GM23338 (cell line): ENCODE measurements at places on chromosomes 11 and 22. TPM values are rescaled to one million over a fixed set of nuclear protein-coding genes. Genes with fewer than 3 reads are reported as not detected.

The RIC3 gene
- total RNA-seq: 17.8 and 27.4 TPM in 2 replicates

The GLYATL1 gene
- 12.6 and 20.5 TPM in 2 replicates for total RNA-seq

The DDX25 gene
- 20.7 and 23.6 TPM in 2 replicates for total RNA-seq

The RGL4 gene
- not detected in 2 replicates for total RNA-seq

The RIMBP3B gene
- total RNA-seq: 0.04 and 0.10 TPM in 2 replicates

The MYO18B gene
- total RNA-seq: 0.27 and 0.45 TPM in 2 replicates

The TP53AIP1 gene
- 0.07 TPM in 1 of 2 replicates, not detected in the other for total RNA-seq

The NRXN2 gene
- total RNA-seq: 17.0 and 22.1 TPM in 2 replicates

DNA sequence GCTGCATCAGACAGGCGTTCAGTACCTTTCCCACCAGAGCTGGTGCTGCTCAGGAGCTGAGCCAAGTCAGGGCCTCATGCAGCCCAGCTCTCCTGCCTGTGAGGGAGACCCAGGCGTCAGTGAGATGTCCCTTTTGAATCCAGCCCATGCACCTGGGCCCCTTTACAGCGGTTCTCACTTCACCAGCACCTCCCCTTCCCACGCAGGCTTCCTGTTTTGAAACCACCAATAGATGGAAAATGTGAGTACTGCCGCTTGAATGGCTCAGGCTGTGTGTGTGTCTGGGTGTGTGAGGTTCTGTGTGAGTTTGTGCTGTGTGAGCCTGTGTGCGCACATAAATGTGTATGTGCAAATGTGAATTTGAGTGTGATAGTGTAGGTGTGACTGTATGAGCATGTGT is 88.4 kb downstream of the UBASH3B start:
- H3K4me3 ChIP-seq: no peak overlapping the region
- H3K27me3 ChIP-seq: no peaks in the 10 kb centered on the region
- DNase-seq: no peak
- H3K27ac ChIP-seq: no peak overlapping the region
- no peaks in the 10 kb centered on the region for H3K36me3 ChIP-seq

GRCh38 chr11:73334384-73335203 is 26.5 kb downstream of the ARHGEF17 start:
- peaks cover 39% of the 10 kb centered on the region for H3K27me3 ChIP-seq
- H3K27ac ChIP-seq: no peak overlapping the region
- DNase-seq: no peak

GRCh38 chr11:129281471-129282415 is 89.6 kb upstream of the ARHGAP32 start:
- no peak overlapping the region; the same call in 1 of the 2 replicates for H3K4me3 ChIP-seq
- H3K4me1 ChIP-seq: peaks cover 58% of the 10 kb centered on the region
- H3K27ac ChIP-seq: no peak overlapping the region
- H3K27me3 ChIP-seq: peaks cover 23% of the 10 kb centered on the region
- DNase-seq: no peak

DNA sequence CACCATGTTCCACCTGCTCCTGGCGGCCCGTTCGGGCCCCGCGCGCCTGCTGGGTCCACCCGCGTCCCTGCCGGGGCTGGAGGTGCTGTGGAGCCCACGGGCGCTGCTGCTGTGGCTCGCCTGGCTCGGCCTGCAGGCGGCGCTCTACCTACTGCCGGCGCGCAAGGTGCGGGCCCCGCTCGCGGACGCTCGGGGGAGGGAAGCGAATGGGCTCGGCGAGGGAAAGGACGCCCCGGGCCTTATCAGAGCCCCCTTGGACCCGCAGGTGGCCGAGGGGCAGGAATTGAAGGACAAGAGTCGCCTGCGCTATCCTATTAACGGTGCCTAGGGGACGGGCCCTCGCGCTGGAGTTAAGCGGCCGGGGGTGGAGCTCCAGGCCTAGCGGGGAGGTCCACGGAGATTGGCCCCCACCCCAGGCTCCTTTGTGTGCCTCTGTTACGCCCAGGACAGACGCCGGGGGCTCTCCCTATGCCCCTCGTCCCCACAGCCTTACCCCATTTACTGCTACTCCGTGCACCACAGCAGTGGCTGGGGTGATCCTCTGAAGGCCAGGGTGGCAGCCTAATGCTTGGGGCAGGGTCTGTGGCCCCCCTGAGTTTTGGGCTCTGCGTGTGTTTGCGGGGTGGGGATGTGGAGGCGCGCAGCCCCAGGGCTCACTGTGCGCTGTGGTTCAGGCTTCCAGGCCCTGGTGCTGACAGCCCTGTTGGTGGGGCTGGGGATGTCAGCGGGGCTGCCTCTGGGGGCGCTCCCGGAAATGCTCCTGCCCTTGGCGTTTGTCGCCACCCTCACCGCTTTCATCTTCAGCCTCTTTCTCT is 1.1 kb downstream of the TM7SF2 start:
- H3K27ac ChIP-seq: no peak overlapping the region
- peak; percentile 78 for DNase-seq
- H3K27me3 ChIP-seq: no peaks in the 10 kb centered on the region
- H3K36me3 ChIP-seq: no peaks in the 10 kb centered on the region
- peak overlapping the region; percentile 99 for H3K4me3 ChIP-seq

- H3K4me1 ChIP-seq: no peaks in the 10 kb centered on the region
- H3K4me3 ChIP-seq: no peak overlapping the region
- no peaks in the 10 kb centered on the region for H3K36me3 ChIP-seq
- no peaks in the 10 kb centered on the region for H3K27me3 ChIP-seq
Observed at GRCh38 chr11:111530091-111530490, 10.4 kb upstream of the LAYN start.

DNA sequence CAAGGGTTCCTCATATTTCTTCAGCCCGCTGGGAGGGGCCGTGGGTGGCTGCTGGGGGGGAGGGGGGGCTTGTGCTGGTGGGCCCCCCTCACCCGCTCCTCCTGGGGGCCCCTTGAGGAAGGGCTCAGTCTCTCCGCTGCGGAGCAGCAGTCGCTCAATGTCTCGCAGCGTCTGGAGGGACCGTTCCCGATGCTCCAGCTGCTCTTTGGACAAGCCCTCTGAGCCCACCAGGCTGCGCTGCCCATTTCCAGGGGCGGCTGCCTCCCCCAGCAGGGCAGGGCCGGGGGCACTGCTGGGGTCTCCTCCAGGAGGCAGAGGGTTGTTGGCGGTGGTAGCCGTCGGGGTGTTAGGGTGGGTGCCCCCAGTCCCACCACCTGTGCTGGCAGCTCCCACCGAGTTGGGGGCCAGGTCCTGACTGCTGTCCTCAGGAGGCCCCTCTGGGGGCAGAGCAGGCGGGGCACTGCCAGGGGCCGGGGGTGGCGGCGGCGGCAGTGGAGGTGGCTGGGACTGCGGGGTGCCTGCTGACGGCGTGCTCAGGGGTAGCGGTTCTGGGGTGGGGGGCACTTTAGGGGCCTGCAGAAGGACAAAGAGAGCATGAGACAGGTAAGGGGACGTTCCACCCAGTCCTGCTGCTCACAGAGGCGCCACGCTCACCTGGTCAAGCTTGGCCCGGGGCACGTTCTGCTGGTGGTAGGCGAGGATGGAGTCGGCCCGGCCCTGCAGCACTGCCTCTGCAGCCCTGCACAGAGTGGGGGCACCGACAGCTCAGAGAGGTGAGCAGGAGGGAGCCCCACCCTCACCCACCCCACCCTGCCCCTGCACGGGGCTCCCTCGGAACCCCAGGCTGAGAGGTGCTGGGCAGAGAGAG is 18.9 kb downstream of the CXCR5 start:
- DNase-seq: no peak
- H3K4me1 ChIP-seq: peaks cover 15% of the 10 kb centered on the region
- H3K27ac ChIP-seq: no peak overlapping the region
- H3K27me3 ChIP-seq: no peaks in the 10 kb centered on the region
- H3K4me3 ChIP-seq: no peak overlapping the region
- peaks cover 16% of the 10 kb centered on the region; the same call in 1 of the 2 replicates for H3K36me3 ChIP-seq

GRCh38 chr11:12249590-12250260 is 127.6 kb upstream of the PARVA start:
- no peak for DNase-seq
- no peaks in the 10 kb centered on the region for H3K36me3 ChIP-seq
- H3K27ac ChIP-seq: no peak overlapping the region
- no peak overlapping the region for H3K4me3 ChIP-seq
- H3K4me1 ChIP-seq: peaks cover 5% of the 10 kb centered on the region

DNA sequence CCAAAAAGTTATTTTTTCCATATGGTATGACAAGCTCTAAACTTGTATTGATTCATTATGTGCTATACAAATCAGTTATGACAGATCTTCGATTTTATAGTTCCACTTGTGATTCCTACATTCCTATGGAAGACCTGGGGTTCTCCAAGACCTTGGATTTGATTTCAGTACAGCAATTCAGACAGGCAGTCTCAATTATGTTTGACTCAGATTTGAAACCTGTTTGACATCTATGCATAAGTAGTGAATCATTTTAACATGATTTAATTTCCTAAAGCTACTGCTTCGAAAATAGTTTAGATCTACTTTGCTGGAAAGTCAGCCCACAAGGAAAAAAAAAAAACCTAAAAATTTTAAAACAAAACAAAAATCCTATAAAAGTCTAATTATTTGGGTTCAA is 820.4 kb downstream of the LUZP2 start:
- no peak overlapping the region for H3K27ac ChIP-seq
- no peak overlapping the region for H3K4me3 ChIP-seq
- DNase-seq: no peak
- H3K4me1 ChIP-seq: no peaks in the 10 kb centered on the region

DNA sequence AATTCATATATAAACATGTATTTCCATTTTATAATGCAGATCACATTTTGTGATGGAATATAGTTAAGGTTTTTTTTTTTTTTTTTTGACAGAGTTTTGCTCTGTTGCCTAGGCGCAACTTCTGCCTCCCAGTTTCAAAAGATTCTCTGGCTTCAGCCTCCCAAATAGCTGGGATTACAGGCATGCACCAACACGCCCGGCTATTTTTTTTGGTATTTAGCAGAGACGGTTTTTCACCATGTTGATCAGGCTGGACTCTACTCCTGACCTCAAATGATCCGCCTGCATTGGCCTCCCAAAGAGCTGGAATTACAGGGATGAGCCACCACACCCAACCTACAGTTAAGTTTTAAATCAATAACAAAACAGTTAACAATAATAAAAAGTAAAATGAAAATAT is 18.8 kb downstream of the XKR3 start:
- peak; percentile 41 for DNase-seq
- no peaks in the 10 kb centered on the region for H3K36me3 ChIP-seq
- H3K4me3 ChIP-seq: peak overlapping the region; percentile 15; the same call in 1 of the 2 replicates
- peaks cover 32% of the 10 kb centered on the region for H3K4me1 ChIP-seq
- no peaks in the 10 kb centered on the region for H3K27me3 ChIP-seq

- no peaks in the 10 kb centered on the region for H3K36me3 ChIP-seq
- H3K4me1 ChIP-seq: no peaks in the 10 kb centered on the region
- no peaks in the 10 kb centered on the region for H3K27me3 ChIP-seq
- DNase-seq: peak; percentile 98
- no peak overlapping the region for H3K4me3 ChIP-seq
- H3K27ac ChIP-seq: no peak overlapping the region
Observed at GRCh38 chr11:46315033-46315738, 32.1 kb upstream of the DGKZ start.

- H3K4me3 ChIP-seq: no peak overlapping the region
- H3K27me3 ChIP-seq: no peaks in the 10 kb centered on the region
- no peaks in the 10 kb centered on the region for H3K36me3 ChIP-seq
- DNase-seq: no peak
- peaks cover 4% of the 10 kb centered on the region; the same call in 1 of the 2 replicates for H3K4me1 ChIP-seq
- H3K27ac ChIP-seq: no peak overlapping the region
Observed at GRCh38 chr11:86873573-86874083, 73.3 kb downstream of the PRSS23 start.

DNA sequence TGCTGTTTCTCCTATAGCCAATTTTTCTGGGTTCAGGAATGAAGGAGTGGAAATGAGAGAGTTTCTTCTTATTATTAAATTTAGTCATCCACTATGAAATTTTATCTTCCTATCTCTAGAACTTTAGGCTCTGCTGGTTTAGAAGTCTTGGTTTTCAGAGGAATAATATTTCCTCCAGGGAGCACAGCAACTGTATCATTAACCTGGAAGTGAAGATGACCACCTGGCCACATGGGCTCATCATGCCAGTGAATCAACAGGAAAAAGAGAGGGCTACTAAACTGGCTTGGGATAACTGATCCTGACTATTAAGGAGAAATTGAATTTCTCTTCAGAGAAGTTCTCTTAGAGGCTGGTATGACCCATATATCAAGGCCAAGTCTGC is 44.4 kb downstream of the ADM start:
- no peak for DNase-seq
- no peak overlapping the region for H3K27ac ChIP-seq
- peaks cover 22% of the 10 kb centered on the region for H3K4me1 ChIP-seq
- no peaks in the 10 kb centered on the region for H3K27me3 ChIP-seq

DNA sequence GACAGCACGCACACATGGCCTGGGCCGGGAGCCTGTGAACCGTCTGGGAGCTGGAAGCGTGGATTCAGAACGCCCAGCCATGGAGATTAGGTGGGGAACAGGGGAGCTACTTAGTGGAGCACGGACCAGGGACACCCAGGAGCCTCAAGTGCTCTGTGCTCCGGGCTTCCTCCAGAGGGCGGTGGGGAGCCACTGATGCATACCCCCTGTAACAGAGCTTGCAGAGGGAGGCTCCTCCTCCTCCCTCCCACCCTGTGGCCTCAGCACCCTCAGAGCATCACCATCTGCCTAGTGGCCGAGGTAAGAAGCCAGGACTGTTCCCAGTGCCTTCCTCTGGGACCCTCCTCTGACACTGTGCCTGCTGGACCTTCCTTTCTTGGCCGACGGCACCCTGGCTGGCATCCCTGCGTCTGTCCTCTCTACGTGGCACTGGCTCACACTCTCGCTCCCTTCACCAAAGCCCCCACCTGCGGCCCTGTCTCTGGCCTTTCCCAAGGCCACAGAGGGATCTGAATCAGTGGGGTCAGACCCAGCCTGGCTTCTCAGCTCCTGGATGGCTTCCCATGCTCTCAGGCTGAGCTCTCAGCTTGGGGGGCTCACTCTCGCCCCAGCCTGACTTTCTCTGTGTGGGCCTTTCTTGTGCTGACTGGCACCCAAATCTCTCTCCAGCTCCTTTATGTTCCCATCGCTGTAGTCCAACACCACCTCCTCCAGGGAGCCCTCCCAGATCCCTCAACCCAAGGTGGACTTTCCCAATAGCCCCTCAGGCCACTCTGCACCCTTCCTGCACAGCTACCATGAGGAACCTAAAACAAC is 780.9 kb downstream of the BRD1 start:
- H3K27me3 ChIP-seq: no peaks in the 10 kb centered on the region
- no peak overlapping the region for H3K27ac ChIP-seq
- no peak for DNase-seq

DNA sequence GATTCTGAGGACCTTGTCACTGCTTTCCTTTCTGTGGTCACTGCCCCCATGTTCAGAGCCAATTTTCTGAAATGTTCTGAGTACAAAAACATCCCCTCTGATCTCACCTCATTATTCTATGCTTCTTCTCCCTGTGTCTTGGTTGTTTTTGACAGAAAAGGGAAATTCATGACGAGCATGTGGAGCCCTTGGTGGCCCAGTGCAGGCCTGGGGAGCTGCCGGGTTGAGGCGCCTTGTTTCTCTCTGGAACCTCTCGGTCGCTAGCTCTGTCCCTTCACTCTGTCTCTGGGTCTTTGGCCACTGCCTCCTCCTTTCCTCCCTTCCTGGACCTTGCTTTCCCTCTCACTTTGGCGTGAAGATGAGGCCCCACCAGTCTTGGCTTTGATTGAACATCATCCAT is 63.0 kb upstream of the THY1 start:
- H3K27ac ChIP-seq: no peak overlapping the region
- no peaks in the 10 kb centered on the region; the same call in 1 of the 2 replicates for H3K4me1 ChIP-seq
- no peak overlapping the region for H3K4me3 ChIP-seq
- H3K27me3 ChIP-seq: no peaks in the 10 kb centered on the region
- DNase-seq: no peak
- H3K36me3 ChIP-seq: no peaks in the 10 kb centered on the region
